ENCODE measurements at places on chromosomes 11 and 22. TPM values are rescaled to one million over a fixed set of nuclear protein-coding genes. Genes with fewer than 3 reads are reported as not detected.

The PIM3 gene
- 64.5 TPM for total RNA-seq

The ZC3H7B gene
- 33.3 TPM for total RNA-seq

The ACTN3 gene
- total RNA-seq = not detected

The P2RX6 gene
- 1.0 TPM for total RNA-seq

The CHST1 gene
- 2.7 TPM for total RNA-seq

The CASP5 gene
- not detected for total RNA-seq

The PNPLA5 gene
- total RNA-seq = not detected

GRCh38 chr22:31080164-31080847 is 812 bp upstream of the SMTN start:
- DNase-seq = no peak
- peaks cover 42% of the 10 kb centered on the region for H3K4me1 ChIP-seq
- peak overlapping the region; percentile 80 for H3K4me3 ChIP-seq
- peak overlapping the region; percentile 92 for H3K27ac ChIP-seq
- H3K27me3 ChIP-seq = no peaks in the 10 kb centered on the region
- H3K36me3 ChIP-seq = no peaks in the 10 kb centered on the region

GRCh38 chr11:126347751-126348668 is 7.5 kb upstream of the ST3GAL4 start:
- no peak overlapping the region for H3K4me3 ChIP-seq
- no peaks in the 10 kb centered on the region for H3K27me3 ChIP-seq
- no peak for DNase-seq
- no peaks in the 10 kb centered on the region for H3K36me3 ChIP-seq

- H3K4me1 ChIP-seq = no peaks in the 10 kb centered on the region
- peak; percentile 21 for DNase-seq
- no peak overlapping the region for H3K27ac ChIP-seq
Observed at GRCh38 chr22:48957987-48958321, 869.7 kb downstream of the BRD1 start.

DNA sequence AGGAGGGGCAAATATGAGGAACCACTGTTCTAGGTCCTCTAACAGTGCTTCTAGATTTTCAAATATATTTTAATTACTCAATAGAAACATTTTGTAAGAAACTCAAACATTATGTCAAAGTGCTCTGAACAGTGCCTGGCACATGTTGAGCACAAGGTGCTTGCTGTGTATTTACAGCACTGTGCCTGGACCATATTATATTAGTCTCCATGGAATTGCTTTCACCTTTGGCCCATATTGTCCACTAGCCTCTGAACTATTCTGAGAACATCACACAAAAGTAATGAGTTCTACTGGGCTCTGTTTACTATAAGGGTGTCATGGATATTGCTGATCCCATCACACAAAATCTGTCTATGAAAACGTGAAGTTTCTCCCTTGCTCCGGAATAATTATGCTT is 76.7 kb downstream of the PPFIBP2 start:
- H3K27me3 ChIP-seq = no peaks in the 10 kb centered on the region
- no peaks in the 10 kb centered on the region for H3K36me3 ChIP-seq
- peak; percentile 26 for DNase-seq

DNA sequence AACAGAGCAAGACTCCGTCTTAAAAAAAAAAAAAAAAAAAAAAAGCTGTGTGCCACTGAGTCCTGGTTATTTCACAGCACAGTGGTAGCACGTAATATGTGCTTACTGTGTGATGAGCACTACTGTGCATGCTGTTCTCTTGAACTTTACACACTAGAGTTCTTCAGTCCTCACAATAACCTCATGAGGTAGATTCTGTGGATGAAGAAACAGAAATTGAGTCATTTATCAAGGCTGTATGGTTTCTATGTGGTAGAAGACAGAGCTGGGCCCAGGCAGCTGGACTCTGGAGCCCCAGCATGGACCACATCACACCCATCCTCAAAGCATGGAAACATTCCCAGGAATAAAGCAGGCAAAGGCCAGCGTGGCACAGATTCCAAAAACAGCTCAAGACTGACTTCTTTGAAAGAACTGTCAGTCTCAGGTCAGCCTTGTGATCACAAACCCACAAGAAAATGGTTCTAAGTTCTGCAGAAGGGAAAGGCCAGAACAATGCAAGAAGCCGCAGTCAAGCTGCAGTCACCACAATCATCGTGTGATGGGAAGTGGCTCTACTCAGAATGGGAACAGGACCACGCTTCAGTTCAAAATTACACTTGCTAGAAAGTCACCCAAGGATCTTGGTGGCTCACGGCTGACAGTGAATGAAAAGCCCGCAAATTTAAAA is 49.5 kb downstream of the MICAL3 start:
- H3K36me3 ChIP-seq = no peaks in the 10 kb centered on the region
- no peak overlapping the region for H3K27ac ChIP-seq
- H3K4me3 ChIP-seq = no peak overlapping the region
- H3K27me3 ChIP-seq = no peaks in the 10 kb centered on the region
- DNase-seq = no peak

DNA sequence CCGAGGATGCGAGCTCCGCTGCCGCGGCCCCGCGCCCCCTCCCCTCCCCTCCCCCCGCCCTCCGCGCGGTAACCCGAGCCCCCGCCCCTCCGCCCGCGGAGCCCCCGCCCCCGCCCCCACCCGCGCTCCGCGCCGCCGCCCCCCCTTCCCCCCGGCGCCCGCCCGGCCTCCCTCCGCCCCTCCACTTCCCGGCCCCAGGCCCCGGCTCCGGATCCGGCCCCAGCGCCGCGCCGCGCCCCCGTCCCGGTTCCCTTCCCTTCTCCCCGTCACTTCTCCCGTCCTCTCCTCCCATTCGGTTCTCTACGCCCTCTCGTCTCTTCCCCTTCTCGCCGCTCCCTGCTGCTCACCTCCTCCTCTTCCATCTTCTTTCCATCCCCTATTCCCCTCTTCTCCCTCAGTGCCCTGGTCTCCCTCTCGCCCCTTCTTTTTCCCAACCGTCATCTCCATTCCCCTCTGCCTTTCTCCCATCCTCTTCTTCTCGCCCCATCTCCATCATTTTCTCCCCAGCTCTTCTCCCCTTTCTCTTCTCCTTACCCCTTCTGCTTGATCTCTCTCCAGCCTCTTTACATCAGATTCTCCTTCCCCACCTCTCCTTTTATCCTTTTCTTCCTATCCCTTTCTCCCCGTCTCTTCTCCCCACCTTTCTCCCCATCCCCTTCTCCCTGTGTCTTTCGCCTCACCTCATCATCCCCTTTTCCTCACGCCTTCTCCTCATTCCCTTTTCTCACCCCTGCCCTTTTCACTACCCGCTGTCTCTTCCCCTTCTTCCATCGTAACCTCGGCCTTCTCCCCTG is at the start of gene DCHS1:
TSS of gene DCHS1 (minus strand) at position 20 of the 794 bp plus-strand sequence. CDS start 14,196 bp downstream, outside the sequence.
- peak within 1 kb of the TSS; percentile 72 for H3K27ac ChIP-seq
- H3K4me1 ChIP-seq = peaks cover 20% of the 10 kb centered on the region
- DNase-seq = no peak
- peak within 1 kb of the TSS; percentile 45 for H3K4me3 ChIP-seq
- H3K27me3 ChIP-seq = no peaks in the 10 kb centered on the region
- no peaks in the 10 kb centered on the region for H3K36me3 ChIP-seq

DNA sequence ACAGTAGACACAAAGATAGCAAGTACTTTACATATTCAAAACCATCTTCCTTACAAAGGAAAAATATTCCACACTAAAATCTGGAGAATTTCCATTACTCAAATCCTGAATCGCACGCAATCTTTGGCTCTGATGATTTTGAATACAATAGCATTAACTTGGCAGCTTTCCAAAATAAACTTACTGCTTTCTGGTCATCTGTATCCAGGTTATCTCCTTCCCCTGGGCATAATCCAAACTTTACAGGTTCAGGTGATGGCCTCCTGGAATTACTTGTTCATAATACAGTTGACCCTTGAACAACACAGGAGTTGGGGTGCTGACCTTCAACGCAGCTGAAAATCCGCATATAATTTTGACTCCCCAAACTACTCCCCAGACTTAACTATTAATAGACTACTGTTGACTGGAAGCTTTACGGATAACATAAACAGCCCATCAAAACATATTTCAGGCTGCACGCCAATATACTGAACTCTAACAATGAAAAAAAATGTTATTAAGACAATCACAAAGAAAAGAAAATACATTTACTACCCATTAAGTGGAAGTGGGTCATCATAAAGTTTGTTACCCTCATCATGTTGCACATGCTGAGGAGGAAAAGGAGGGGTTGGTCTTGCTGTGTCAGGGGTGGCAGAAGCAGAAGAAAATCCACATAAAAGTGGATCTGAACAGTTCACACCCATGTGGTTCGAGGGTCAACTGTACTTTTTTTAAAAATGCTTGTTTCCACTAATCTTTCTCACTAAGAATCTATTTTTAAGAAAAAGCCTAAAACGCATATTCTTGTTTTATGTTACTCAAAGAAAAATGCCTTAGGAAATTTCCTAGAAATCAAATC is 6.5 kb downstream of the MTMR2 start:
- no peak overlapping the region for H3K4me3 ChIP-seq
- H3K27me3 ChIP-seq = no peaks in the 10 kb centered on the region
- no peaks in the 10 kb centered on the region for H3K36me3 ChIP-seq
- no peak for DNase-seq
- H3K27ac ChIP-seq = peak overlapping the region; percentile 43
- peaks cover 35% of the 10 kb centered on the region for H3K4me1 ChIP-seq

DNA sequence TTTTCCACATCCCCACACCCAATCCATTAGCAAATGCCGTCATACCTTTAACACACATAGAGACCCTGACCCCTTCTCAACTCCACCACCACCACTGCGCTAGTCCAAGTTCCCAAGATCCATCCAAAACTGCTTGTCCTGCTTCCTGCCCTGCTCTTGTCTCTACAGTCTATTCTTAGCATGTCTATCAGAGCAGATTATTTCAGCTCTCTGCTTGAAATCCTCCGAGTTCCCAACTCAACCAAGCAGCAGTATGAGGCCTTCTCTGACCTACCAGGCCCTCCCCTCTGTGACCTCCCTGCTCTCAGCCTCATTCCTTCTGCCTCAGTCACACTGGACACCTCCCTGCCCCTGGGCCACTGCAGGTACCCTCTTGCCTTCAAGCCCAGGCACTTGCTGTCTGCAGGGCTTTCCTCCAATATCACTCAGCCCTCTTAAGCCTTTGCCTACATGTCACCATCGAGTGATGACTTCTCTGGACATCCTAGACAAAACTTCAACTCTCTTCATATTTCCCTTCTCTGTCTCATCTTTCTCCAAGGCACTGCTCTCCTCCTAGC is 134.6 kb downstream of the SPATA19 start:
- no peak for DNase-seq
- H3K27ac ChIP-seq = peak overlapping the region; percentile 48
- peaks cover 18% of the 10 kb centered on the region for H3K4me1 ChIP-seq
- H3K27me3 ChIP-seq = no peaks in the 10 kb centered on the region
- no peak overlapping the region for H3K4me3 ChIP-seq

DNA sequence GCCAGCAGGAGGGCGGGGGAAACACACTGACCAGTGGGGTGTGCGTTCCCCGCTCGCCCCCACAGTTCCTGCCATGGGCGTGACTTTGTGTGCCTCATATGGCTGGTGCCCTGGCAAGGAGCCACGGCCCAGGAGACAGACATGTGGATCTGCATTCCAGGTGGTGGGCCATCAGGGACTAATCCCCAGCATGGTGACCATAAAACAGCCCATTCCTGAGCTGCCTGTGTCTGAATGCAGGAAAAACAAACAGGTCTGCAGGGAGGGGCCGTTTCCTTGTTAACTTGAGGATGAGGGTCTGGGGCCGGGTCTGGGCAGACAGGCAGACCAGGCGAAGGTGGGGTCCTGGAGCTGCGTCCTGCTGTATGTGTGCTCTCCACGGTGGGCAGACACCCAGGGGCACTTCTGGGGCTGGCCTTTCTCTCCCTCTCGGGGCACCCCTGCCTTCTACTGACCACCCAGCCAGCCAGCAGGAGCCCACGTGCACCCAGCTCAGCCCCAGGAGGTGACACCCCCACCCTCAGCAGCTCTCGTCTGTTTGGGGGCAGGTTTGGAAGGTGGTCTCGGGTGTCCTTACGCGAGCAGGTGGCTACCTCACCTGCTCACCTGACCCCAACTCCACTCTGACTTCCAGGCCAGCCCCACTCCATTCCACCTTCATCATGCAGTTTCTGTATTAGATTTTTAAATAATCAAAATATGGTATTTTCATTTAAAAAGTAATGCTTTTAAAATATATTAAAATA is 120.3 kb downstream of the KCNQ1OT1 start:
- no peak for DNase-seq
- no peaks in the 10 kb centered on the region for H3K36me3 ChIP-seq
- H3K4me1 ChIP-seq = no peaks in the 10 kb centered on the region
- H3K27ac ChIP-seq = no peak overlapping the region

- H3K4me1 ChIP-seq = peaks cover 37% of the 10 kb centered on the region
- DNase-seq = no peak
- H3K36me3 ChIP-seq = peaks cover 24% of the 10 kb centered on the region
- no peak overlapping the region for H3K4me3 ChIP-seq
- no peaks in the 10 kb centered on the region for H3K27me3 ChIP-seq
Observed at GRCh38 chr22:19962909-19963806, 21.5 kb upstream of the TXNRD2 start.

GRCh38 chr22:28801845-28802594 is 1.7 kb upstream of the XBP1 start:
- no peaks in the 10 kb centered on the region for H3K27me3 ChIP-seq
- no peak for DNase-seq
- peak overlapping the region; percentile 99 for H3K4me3 ChIP-seq
- H3K36me3 ChIP-seq = peaks cover 18% of the 10 kb centered on the region
- peak overlapping the region; percentile 100 for H3K27ac ChIP-seq

DNA sequence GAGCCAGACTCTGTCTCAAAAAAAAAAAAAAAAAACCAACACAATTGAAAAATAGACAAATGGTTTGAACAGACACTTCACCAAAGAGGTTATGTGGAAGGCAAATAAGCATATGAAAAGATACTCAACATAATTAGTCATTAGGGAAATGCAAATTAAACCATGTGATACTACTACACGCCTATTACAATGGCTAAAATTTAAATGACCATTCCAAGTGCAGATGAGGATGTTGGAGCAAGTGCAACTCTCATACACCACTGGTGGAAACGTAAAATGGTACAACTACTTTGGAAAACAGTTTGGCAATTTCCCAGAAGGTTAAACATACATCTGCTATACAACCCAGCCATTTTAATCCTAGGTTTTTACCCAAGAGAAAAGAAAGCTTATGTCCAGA is 24.3 kb downstream of the EIF4ENIF1 start:
- no peak overlapping the region for H3K27ac ChIP-seq
- no peak overlapping the region for H3K4me3 ChIP-seq
- H3K27me3 ChIP-seq = no peaks in the 10 kb centered on the region
- DNase-seq = no peak
- no peaks in the 10 kb centered on the region for H3K4me1 ChIP-seq

GRCh38 chr11:29809121-29809520 is 207.7 kb downstream of the KCNA4 start:
- H3K36me3 ChIP-seq = no peaks in the 10 kb centered on the region
- H3K27ac ChIP-seq = no peak overlapping the region
- no peaks in the 10 kb centered on the region for H3K4me1 ChIP-seq
- H3K4me3 ChIP-seq = no peak overlapping the region
- DNase-seq = no peak

DNA sequence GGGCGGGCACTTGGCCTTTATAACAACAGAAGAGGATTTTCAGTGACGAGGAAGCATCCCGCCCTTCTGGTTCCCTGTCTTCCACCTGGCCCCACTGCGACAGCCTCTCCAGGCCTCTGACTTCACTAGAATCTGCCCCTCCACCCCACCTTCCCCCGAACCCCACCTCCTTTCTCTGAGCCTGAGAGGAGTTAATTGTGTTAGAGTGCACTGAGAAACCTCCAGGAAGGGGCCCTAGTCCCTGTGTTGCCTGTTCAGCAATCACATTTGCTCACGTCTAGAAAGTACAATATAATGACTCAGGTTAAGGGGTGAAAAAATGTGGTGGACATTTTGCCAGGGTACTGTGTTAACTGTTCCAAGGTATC is 38.8 kb downstream of the PTPRJ start:
- H3K27me3 ChIP-seq = no peaks in the 10 kb centered on the region
- no peak overlapping the region for H3K4me3 ChIP-seq
- no peaks in the 10 kb centered on the region for H3K36me3 ChIP-seq
- no peak overlapping the region for H3K27ac ChIP-seq
- no peak for DNase-seq
